ENCODE measurements at places on chromosomes 2 and 18.

DNA sequence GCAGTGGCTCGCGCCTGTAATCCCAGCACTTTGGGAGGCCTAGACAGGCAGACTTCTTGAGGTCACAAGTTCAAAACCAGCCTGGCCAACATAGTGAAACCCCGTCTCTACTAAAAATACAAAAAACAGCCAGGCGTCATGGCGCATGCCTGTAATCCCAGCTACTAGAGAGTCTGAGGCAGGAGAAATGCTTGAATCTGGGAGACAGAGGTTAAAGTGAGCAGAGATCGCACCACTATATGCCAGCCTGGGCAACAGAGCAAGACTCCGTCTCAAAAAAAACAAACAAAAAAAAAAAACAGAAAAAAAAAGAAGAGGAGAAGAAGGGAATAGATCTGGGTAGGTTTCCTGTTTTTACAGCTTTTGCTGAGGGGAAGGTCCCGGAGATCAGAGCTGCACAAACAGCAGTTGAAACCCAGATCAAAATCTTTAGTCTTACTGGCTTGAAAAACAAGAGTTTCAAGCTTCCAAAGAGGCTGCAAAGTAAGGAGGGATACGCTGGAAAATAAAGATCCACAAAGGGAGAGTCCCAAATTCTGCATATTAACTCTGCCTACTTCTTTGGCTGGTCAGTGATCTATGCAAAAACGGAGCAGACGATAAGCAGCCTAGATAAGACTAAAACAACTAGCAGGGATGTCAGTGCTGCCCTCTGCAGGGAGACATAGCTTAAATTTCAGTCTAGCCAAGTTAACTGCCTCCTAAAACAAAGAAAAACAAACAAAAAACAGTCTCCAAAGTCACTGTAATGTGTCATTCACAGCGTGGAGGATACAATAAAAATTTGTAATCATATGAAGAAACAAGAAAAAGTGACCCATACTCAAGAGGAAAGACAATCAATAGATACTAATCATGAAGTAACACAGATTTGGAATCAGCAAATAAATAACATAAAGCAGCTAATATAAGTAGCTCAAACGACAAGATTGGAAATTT lies 74.1 kb downstream of the TLK1 start:
- DNase-seq: peak; percentile 59

DNA sequence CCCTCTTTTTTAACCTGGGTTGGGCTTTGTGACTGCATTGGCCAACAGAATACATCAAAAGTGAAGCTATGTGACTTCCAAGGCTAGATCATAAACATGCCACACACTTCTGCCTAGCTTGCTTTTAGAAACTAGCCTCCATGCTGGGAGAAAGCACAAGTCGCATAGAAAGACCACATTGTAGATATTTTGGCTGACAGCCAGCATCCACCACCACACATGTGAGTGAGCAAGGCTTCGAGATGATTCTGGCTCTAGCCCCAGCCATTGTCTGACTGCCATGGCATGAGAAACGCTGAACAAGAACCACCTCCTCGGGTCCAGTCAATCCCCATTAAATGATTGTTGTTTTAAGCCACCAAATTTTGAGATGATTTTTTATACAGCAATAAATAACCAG lies 66.8 kb upstream of the STPG4 start:
- peak; percentile 59 for DNase-seq

DNA sequence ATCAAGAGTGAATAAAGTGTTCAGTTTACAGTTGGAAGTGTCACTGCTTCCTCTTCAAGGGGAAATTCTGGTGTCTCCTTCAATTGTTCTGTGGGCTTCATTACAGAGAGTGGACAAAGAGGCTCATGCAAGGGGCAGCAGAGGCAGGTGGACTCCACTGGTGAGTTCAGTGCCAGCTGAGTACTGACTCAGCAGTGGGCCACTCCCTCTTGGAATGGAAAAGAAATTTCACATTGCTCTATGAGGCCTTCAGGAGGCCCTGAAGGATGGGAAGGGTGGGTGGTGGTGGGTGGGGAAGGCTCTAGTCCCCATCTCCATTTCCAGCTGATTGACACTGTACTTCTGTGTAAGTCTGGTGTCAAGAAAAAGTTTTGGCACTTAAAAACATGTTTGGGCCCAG lies 66.4 kb downstream of the PRELID3A start:
- no peak for DNase-seq

DNA sequence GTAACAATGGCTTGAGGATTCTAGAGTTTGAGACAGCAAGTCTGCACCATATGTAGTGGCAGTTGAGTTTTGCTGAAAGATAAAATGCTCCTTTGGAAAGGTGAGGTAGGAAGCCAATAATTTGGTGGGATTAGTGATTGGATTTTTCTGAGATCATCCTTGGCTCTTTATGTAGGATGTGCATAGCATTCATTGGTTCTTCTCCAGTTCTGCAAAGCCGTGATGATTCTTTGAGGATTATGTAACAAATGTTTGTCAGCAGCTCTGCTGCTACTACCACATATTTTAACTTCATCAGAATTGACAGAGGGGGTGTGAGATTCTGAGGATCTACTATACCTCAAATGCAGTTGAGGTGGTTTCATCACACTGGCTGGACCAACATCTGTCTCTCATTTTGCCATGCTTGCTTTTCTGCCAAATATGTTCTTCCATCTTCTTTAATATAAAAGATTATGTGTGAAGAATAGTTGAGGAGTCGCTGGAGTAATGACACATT lies 188.9 kb upstream of the RASGRP3 start:
- no peak for DNase-seq

DNA sequence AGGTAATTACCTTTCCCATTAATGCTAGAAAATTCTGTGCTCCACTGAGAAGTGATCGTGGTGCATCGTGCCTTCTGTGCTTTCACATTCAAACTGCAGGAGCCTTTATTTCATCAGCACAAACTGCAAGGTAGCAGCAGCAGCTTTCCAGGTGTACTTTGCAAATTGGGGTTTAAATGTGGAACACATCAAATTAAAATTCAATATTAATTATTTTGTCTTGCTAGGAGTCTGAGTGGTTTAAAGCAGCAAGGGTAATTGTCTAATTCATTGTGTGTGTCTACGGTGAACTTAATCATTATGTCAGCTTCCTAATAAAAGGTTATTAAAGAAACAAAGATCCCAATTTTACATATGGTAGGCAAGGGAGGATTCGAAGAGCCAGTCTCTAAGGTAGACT lies 180.8 kb upstream of the ATP5MC3 start:
- no peak for DNase-seq

All from fibroblast of skin of back (primary cell).